ENCODE measurements at places on chromosomes 3 and 15.

GRCh38 chr3:66195347-66195783 lies 25.4 kb upstream of the SLC25A26 start:
- H3K27me3 ChIP-seq, result peaks cover 18% of the 10 kb centered on the region
- peak overlapping the region; percentile 53 for H3K4me3 ChIP-seq
- DNase-seq, result peak; percentile 20
- no peak overlapping the region for H3K27ac ChIP-seq

GRCh38 chr3:27861046-27862036 lies 139.2 kb upstream of the EOMES start:
- H3K36me3 ChIP-seq, result no peaks in the 10 kb centered on the region
- no peak for DNase-seq
- H3K4me1 ChIP-seq, result no peaks in the 10 kb centered on the region
- H3K27ac ChIP-seq, result no peak overlapping the region
- H3K27me3 ChIP-seq, result no peaks in the 10 kb centered on the region

GRCh38 chr3:99696497-99696896 lies 58.1 kb downstream of the COL8A1 start:
- H3K36me3 ChIP-seq, result no peaks in the 10 kb centered on the region
- peaks cover 3% of the 10 kb centered on the region for H3K27me3 ChIP-seq
- H3K4me3 ChIP-seq, result no peak overlapping the region
- no peaks in the 10 kb centered on the region for H3K4me1 ChIP-seq

GRCh38 chr3:81214631-81215030 lies 546.8 kb downstream of the GBE1 start:
- no peak overlapping the region for H3K27ac ChIP-seq
- H3K4me1 ChIP-seq, result no peaks in the 10 kb centered on the region
- H3K27me3 ChIP-seq, result no peaks in the 10 kb centered on the region
- H3K4me3 ChIP-seq, result no peak overlapping the region
- no peaks in the 10 kb centered on the region for H3K36me3 ChIP-seq
- no peak for DNase-seq

- no peaks in the 10 kb centered on the region for H3K27me3 ChIP-seq
- peaks cover 37% of the 10 kb centered on the region for H3K36me3 ChIP-seq
- peak overlapping the region; percentile 94 for H3K27ac ChIP-seq
- H3K4me3 ChIP-seq, result no peak overlapping the region
- no peak for DNase-seq
Observed at GRCh38 chr15:67181221-67181639, 73.2 kb downstream of the AAGAB start.

DNA sequence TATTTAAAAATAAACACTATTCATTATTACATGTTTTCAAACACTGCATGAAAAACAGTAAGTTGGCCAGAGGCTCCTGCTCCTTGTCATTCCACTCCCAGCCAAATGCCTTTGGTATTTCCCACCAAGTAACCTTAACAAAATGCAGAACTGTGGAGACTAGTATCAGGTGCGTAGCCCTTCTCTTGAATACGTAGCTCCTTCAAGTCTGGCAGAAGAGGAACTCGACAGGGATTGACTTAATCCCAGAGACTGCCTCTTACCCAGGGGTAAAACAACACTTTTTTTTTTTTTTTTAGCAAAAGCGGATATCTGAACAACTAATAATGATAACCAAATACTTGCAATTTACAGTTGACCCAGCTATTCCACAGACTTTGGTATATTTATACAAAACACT lies 738 bp downstream of the COMMD2 start:
- H3K4me1 ChIP-seq, result peaks cover 15% of the 10 kb centered on the region
- H3K4me3 ChIP-seq, result peak overlapping the region; percentile 95
- peak overlapping the region; percentile 94 for H3K27ac ChIP-seq
- no peak for DNase-seq

DNA sequence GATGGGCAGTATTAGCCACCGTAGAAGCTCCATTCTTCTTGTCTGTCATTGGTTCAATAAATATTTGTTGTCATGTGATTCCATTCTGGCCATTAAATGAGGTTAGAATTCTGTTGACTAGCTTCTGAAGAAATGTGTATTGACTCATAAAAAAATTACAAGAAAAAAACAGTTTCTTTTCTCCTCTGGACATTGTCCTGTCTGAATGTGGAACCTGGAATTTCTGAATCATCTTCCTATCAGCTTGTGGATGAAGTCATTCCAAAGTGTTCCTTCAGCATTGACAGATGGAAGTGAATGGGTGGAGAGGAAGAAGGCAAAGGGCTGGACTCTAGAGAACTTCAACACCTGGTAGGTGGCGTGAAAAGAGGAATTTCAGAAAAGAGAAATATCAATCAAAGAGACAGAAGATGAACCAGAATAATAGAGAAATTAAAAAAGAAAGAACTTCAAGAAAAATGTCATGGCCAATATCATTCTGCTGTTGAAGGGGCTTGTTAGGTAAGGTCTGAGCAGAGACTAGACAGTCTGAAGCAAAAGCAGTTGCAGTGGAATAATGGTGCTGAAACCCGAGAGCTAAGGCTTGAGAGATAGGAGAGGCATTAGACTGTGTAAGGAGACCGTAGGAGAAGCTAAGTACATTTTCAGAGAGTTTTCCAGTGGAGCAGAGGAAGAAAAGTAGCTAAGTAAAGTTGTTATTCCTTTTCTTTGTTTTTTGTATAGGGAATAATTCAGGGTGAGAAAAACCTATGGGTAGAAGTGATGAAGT lies 806.6 kb downstream of the SQOR start:
- H3K4me3 ChIP-seq, result no peak overlapping the region
- H3K36me3 ChIP-seq, result no peaks in the 10 kb centered on the region
- no peak overlapping the region for H3K27ac ChIP-seq
- no peaks in the 10 kb centered on the region for H3K27me3 ChIP-seq
- no peaks in the 10 kb centered on the region for H3K4me1 ChIP-seq
- no peak for DNase-seq

GRCh38 chr15:45458746-45459403 lies 63.7 kb downstream of the SLC30A4 start:
- no peaks in the 10 kb centered on the region for H3K36me3 ChIP-seq
- H3K4me1 ChIP-seq, result peaks cover 44% of the 10 kb centered on the region
- no peaks in the 10 kb centered on the region for H3K27me3 ChIP-seq

DNA sequence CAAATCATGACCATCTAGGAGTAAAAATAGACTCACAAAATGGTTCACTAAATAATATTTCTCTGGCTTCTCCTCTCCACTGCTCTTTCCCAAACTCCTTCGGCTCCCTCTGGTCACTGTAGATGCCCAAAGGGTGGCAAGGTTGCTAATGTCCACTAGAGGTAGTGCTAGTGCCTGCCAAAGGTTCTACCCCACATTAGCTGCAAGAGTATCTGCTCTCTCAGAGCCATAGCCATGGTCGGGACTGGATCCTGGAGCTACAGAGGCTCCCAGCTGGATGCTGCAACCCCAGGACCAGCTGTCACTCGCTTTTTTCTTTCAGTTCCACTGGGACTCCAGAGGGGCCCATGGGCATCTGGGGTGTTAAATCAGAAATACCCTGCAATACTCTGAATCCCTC lies 8.5 kb downstream of the HTR3D start:
- H3K4me1 ChIP-seq, result no peaks in the 10 kb centered on the region
- no peak overlapping the region for H3K27ac ChIP-seq
- H3K4me3 ChIP-seq, result no peak overlapping the region
- H3K36me3 ChIP-seq, result no peaks in the 10 kb centered on the region

GRCh38 chr3:11637901-11638458 lies 5.7 kb downstream of the VGLL4 start:
- H3K27me3 ChIP-seq, result no peaks in the 10 kb centered on the region
- peak overlapping the region; percentile 84 for H3K4me3 ChIP-seq
- peaks cover 45% of the 10 kb centered on the region for H3K4me1 ChIP-seq
- no peak for DNase-seq
- peak overlapping the region; percentile 99 for H3K27ac ChIP-seq

DNA sequence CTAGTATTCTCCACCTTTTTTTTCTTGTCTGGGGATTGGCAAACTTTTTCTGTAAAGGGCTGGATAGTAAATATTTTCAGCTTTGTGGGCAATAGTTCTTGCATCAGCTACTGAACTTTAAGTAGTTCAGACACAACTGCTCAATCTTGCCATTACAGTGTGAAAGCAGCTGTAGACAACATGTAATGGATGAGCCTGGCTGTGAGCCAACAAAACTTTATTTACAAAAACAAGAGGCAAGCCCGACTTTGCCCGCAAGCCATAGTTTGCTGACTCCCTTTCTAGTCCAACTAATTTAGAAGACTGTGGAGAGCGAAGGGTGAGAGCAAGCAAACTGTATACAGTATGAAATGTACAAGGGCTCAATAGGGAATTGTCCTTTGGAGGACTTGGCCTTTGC lies 6.2 kb downstream of the FRMD4B start:
- no peak overlapping the region for H3K4me3 ChIP-seq
- H3K27me3 ChIP-seq, result peaks cover 2% of the 10 kb centered on the region
- H3K4me1 ChIP-seq, result no peaks in the 10 kb centered on the region
- no peak for DNase-seq
- H3K27ac ChIP-seq, result no peak overlapping the region
- H3K36me3 ChIP-seq, result no peaks in the 10 kb centered on the region

- no peak for DNase-seq
- no peak overlapping the region for H3K27ac ChIP-seq
- no peaks in the 10 kb centered on the region for H3K27me3 ChIP-seq
- no peaks in the 10 kb centered on the region for H3K36me3 ChIP-seq
- H3K4me1 ChIP-seq, result no peaks in the 10 kb centered on the region
Observed at GRCh38 chr3:65658401-65658800, 380.3 kb downstream of the MAGI1 start.

- peaks cover 35% of the 10 kb centered on the region for H3K4me1 ChIP-seq
- peaks cover 27% of the 10 kb centered on the region for H3K36me3 ChIP-seq
- peak overlapping the region; percentile 100 for H3K27ac ChIP-seq
- no peak overlapping the region for H3K4me3 ChIP-seq
- DNase-seq, result no peak
Observed at GRCh38 chr15:92880796-92881195, 19.3 kb upstream of the CHD2 start.

DNA sequence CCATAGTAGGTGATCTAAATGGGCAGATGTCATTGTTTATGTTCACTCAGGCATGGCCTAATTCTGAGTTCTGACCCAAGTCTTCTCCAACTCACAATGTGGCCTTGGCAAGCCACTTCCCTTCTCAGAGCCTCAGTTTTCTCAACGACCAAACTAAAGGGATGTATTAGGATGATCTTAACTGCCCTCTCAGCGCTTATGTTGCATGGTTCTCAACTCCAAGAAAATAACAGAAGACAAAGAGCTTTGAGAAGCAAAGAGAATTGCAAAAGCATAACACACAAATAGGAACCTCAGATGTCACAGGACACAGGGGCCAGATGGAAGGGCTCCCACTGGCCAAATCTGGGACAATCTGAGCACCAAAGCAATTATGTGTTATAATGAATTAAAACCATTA lies 8.6 kb downstream of the RHCG start:
- DNase-seq, result no peak
- H3K27me3 ChIP-seq, result no peaks in the 10 kb centered on the region
- no peak overlapping the region for H3K27ac ChIP-seq

DNA sequence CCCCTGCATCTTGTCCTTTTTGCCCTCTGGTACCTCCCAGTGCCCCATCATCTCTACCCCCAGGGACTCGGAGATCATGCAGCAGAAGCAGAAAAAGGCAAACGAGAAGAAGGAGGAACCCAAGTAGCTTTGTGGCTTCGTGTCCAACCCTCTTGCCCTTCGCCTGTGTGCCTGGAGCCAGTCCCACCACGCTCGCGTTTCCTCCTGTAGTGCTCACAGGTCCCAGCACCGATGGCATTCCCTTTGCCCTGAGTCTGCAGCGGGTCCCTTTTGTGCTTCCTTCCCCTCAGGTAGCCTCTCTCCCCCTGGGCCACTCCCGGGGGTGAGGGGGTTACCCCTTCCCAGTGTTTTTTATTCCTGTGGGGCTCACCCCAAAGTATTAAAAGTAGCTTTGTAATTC lies 1.5 kb downstream of the SERF2 start:
- H3K27ac ChIP-seq, result peak overlapping the region; percentile 98
- H3K36me3 ChIP-seq, result peaks cover 9% of the 10 kb centered on the region
- no peak for DNase-seq
- H3K27me3 ChIP-seq, result no peaks in the 10 kb centered on the region
- H3K4me1 ChIP-seq, result peaks cover 36% of the 10 kb centered on the region

- peaks cover 12% of the 10 kb centered on the region for H3K4me1 ChIP-seq
- no peaks in the 10 kb centered on the region for H3K27me3 ChIP-seq
- DNase-seq, result no peak
- H3K4me3 ChIP-seq, result no peak overlapping the region
- H3K36me3 ChIP-seq, result no peaks in the 10 kb centered on the region
Observed at GRCh38 chr3:11185144-11185543, 30.9 kb downstream of the HRH1 start.

DNA sequence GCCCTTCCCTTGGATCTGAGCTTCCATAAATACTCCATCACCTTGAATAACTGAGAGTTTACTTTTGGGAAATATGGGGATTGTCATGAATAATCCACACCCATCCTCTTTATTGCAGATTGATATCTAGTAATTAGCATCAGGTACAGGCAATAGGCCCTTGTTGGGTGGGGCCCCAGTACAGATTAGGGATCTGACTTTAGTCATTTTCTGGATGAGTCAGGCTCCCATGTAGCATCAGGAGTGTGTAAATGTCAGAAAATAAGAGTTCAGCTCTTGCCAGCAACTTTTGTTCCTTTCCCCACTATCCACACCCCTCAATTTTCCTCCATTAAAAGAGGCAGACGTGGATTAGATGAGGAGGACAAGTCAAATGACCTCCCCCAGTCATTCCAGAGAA lies 17.7 kb upstream of the SNRK start:
- no peaks in the 10 kb centered on the region for H3K36me3 ChIP-seq
- no peak overlapping the region for H3K27ac ChIP-seq
- no peak overlapping the region for H3K4me3 ChIP-seq
- H3K4me1 ChIP-seq, result no peaks in the 10 kb centered on the region
- no peak for DNase-seq

DNA sequence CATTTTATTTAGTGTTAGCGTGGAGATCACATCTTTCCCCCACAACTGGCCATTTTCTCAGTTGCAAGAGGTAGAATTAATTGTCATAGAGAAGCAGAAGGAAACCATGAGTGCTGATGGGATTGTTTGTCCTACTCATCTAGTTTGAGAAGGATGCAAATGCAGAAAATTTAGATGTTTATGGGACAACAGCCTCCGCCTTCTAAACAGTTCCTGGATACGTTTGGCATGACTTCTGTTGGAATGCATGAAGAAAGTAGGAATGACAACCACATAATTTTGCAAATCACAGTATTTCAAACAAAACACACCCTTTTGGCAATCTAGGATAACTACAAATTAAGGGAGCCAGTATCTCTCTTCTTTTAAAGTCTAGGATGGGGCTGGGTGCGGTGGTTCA lies 240.1 kb upstream of the SUCLG2 start:
- no peaks in the 10 kb centered on the region for H3K36me3 ChIP-seq
- no peak overlapping the region for H3K4me3 ChIP-seq
- H3K4me1 ChIP-seq, result no peaks in the 10 kb centered on the region

- DNase-seq, result no peak
- H3K4me3 ChIP-seq, result no peak overlapping the region
- H3K27ac ChIP-seq, result no peak overlapping the region
- no peaks in the 10 kb centered on the region for H3K4me1 ChIP-seq
- no peaks in the 10 kb centered on the region for H3K27me3 ChIP-seq
Observed at GRCh38 chr3:104687362-104687761, 679.3 kb upstream of the ALCAM start.

DNA sequence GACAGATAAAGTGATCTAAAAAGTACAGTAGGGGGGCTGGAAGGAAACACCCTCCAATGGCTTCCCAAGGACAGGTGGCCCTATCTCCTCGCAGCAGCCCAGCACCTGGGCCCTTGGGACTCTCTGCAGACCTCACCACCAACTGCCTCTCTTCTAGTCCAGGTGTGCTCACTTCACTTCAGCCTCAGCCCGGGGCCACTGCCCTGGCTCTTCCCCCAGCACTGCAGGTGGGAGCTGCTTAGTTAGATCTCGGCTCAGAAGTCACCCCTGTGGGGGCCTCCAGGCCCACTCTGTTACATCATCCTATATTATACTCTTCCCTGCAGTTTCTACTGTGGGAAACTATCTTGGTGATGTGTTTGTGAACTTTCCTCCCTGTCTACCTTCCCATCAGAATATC lies 2.0 kb downstream of the KLF15 start:
- peaks cover 18% of the 10 kb centered on the region for H3K27me3 ChIP-seq
- no peak overlapping the region for H3K4me3 ChIP-seq

Data from Panc1 (cell line).